ENCODE measurements at places on chromosomes 5 and 9.

- no peak for DNase-seq
These were observed 114.3 kb upstream of the STARD4 start for GRCh38 chr5:111626473-111627148.

GRCh38 chr9:98241357-98242300 is 13.8 kb downstream of the TBC1D2 start:
- DNase-seq, result no peak

DNA sequence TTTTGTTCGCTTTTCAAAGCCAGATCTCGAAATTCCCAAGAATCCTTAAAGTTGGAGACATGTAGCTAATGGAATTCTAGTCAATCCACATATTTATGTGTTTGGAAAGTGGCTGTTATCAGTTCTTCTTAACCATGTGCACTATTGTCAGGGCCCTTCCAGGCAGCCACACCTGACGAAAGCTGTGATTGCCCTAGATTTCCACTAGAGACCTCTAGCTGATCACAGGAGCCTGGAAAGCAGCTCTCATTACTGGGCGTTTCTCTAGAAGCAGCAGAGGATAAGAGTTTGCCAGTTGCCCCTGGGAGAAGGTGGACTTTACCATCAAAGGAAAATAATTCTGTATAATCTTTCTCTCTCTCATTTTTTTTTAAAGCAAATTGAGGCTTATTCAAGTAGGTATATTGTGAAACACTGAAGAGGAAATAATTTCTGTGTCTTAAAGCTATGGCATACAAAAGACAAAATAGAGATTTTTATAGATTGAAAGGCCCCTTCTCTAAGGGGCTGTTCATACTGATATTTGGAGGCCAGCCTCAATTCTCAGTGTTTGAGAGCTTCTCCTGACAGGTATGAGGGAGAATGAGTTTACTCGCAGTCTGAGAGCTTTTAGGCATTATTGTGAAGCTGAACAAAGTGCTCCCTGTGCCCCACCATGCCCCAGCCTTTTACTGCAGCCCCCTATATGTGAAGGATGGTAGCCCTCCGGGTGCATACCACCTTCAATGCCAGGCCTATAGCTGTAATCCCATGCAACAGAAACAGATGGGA is 405.4 kb upstream of the ACTBL2 start:
- DNase-seq, result peak; percentile 48

- no peak for DNase-seq
These were observed 97.3 kb downstream of the ZNF462 start for GRCh38 chr9:106960258-106960657.

GRCh38 chr5:174731214-174732035 is 7.0 kb downstream of the MSX2 start:
- no peak for DNase-seq
